ENCODE measurements at places on chromosomes 16 and 17.

GRCh38 chr17:57443781-57444180 lies 187.5 kb downstream of the MSI2 start:
- no peak for DNase-seq

DNA sequence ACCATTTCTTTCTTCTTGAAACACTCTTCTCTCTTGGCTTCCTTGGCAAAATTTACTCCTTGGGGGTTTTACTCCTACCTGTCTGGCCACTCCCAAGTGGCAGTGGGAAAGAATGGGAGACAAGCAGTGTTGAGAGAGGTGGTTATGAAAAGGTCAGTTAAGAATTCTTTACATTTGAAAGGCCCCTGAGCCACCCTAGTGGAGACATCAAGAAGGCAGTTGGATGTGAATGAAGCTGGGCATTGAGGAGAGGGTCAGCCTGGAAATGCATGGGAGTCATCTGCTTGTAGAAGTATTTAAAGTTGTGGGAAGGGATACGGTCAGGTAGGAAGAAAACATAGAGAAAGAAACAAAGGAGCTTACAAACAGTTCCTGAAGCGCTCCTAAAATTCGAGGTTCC lies 42.3 kb upstream of the CCNF start:
- no peak for DNase-seq

GRCh38 chr17:39131616-39132015 lies 19.8 kb downstream of the PLXDC1 start:
- DNase-seq = no peak

DNA sequence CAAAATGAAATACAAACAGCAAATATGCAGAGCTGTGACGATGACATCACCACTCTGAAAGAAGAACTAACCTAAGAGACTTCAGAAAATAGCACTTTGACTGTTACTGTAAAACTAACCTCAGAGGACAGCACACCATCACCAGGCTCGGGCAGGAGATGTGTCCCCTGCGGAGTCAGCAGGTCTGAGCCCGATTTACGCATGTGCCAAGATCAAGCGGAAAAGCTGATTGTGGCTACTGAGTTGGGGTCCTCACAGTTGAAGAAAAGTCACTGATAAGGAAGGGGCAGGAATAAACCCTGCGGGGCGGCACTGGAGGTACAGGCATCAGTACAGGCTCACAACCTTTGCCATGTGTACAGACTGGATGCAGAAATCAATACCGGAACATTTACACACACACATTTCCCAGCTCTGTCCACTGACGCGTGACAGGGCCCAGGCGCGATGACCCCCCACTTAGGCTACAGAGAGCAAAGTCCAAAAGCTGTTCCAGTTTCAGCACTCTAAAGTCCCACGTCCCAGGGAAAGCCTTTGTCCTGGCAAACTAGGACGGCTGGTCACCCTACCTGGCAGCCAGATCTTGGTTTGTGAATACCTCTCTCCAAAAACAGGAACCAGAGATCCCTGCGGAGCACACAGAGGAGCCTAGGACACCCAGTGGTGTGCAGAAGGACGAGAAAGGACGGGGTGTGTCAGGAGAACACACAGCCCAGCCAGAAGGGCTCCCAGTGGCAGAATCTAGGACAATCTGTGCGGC lies 21.5 kb downstream of the TRAP1 start:
- no peak for DNase-seq

- no peak for DNase-seq
Observed at GRCh38 chr17:75338335-75338734, 49.1 kb upstream of the SLC25A19 start.

DNA sequence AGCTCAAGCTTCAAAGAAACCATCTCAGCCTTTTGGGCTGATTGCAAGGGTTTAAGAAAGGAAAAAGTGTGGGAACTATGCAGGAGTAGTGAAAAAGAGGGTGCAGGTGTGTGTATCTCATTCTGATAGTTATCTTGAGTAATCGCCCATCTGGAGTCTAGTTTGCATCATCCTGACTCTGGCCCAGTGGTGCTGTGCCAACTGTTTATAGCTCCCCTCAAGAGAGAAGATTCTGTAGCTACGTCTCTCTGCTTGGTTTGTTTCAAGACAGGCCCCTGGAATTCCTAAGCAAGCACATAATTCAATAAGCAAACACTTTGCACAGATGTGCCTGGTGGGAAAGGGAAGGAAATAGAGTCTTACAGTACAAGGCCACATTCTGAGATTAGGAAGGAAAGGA lies 144.4 kb downstream of the HAPSTR1 start:
- DNase-seq = no peak

- DNase-seq = no peak
Observed at GRCh38 chr16:87411375-87412271, 19.5 kb downstream of the MAP1LC3B start.

DNA sequence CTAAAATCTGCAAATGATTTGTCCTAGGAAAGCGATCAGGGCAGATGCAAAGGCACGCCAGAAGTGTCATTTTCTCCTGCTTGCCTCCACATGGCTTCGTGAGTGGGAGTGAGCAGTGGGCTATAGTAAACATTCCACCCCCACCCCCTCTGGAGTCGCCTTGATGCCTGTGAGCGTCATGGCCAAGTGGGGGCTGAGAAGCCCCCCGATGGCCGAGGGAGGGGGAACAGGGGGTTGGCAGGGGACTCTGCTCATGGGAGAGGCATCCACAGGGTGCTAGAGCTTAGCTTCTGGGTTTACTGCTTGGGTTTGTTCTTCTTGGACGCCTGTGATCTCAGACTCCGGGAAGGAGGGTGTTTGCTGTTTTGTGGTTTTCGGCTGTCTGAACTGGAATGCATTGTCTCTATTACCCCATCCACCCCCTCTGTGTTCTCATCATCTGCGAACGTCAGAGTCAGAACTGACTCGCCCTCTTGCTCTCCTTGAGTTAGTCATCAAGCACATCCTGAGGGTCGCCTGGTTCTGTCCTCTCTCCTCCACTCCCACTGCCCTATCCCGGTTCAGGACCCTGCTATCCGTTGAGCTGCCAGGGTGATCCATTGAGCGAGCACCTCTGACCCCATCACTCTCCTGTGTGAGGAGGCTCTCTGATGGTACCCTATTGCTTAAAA lies 15.4 kb downstream of the TNS4 start:
- no peak for DNase-seq

GRCh38 chr17:75759457-75759856 lies 5.5 kb downstream of the GALK1 start:
- no peak for DNase-seq

- no peak for DNase-seq
Observed at GRCh38 chr16:31129568-31130335, 5.8 kb downstream of the PRSS8 start.

- no peak for DNase-seq
Observed at GRCh38 chr16:26531290-26531730, 535.4 kb upstream of the C16orf82 start.

- no peak for DNase-seq
Observed at GRCh38 chr17:64400642-64401041, 10.0 kb upstream of the PECAM1 start.

DNA sequence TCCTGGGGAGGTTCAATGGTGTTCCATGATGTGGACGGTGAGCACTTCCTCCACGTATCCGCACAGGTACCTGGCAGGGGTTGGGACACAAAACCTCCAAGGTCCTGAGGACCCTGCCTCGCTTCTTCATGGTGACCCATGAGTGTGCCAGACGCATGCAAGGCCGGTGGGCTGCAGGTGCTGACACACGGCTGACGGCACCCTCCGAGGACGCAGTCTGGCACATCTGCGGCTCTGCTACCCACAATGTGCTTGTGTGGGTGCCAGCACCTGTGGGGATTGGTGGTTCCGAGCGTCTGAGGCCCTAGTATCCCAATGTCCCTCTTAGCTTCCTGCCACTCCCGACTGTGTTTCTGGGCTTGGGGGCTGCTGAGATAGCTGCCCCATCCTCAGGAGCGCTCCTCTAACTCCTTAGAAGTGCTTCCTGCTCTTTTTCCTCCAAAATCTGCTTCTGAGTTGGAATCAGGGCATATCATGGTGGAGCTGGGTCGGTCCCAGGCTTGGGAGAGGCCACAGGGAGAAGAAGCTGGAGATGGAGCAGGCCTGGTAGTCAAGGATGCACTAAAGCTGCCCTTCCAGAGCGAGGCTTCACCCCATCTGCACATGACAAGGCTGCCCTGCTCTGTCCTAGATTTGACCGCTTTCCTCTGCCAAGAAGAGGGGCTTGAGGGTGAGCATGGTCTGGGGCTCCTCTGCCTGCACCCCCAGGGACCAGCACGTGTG lies 1.6 kb downstream of the CYGB start:
- DNase-seq = no peak

DNA sequence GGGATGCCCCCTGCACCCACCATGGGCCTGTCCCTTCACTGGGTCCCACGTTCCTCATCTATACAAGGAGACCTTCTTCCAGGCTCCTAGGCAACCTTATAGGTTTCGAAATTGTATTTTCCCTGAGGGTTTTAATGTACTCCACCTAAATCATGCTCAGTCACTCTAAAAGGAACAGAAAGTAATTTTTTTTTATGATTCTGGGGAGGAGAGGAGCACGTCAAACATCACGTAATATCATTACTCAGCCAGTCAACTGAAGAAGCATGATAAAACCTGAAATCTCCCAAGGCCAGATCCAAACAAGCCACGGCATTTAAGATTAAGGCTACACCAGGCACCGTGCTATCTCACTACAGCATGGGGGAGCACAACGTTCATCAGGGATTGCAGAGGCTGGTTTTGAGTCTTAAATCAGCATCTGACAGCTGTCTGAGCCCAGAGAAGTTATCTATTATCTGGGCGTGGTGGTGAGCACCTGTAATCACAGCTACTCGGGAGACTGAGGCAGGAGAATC lies 3.9 kb upstream of the TMEM114 start:
- no peak for DNase-seq

GRCh38 chr17:5254903-5255521 lies 20.4 kb upstream of the SCIMP start:
- DNase-seq = no peak

- no peak for DNase-seq
Observed at GRCh38 chr16:85859818-85860125, 39.2 kb upstream of the IRF8 start.

GRCh38 chr16:69823831-69824563 lies 61.9 kb downstream of the WWP2 start:
- no peak for DNase-seq

DNA sequence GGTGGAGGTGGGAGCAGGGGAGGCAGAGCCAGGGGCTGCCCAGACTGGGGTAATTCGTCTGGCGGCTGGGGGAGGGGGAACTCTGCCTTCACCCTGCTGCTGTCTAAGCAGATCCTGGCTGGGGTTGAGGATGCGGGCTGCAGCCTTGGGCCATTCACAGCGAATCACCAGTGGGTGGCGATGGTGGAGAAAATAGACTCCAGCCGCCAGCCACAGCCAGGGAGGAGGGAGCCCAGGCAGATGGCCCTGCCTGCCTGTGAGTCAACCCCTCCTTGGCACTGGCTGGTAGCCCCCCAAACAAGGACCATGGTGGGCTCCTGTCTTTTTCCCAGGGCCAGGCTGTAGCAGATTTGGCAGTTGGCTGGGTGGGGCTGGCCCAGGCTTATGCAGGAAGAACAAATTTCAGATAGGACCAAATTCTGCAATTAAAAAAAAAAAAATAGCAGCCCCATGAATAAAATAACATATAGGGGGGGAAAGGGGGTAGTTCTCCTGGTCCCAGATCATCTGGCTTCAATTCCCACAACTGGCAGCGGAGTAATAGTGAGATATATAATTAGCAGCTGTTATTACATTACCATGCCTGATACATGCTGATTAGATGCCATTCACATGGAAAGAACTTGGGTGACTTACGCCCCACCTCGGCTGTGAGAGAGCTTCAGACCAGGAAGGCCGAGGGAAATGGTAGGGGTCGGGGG lies 41.5 kb upstream of the CDH5 start:
- no peak for DNase-seq

- DNase-seq = no peak
Observed at GRCh38 chr16:64343061-64343819, 778.6 kb downstream of the CDH11 start.

GRCh38 chr16:26988186-26988585 lies 78.5 kb upstream of the C16orf82 start:
- no peak for DNase-seq

DNA sequence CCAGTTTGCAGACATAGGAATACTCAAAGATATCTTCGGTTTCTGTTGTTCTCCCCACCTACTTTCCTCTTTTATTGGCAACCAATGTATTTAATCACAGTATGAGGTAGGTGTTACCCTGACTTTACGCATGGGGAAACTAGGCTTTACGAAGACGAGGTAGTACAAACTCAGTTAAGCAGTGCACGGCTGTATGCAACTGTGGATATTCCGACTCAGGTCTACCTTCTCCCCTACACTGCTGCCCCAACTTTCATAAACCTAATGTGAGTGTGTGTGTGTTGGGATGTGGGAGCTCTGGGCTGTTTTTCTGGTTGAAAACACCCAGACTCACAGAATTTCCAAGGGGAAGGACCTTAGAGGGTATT lies 1.2 kb upstream of the GPT2 start:
- no peak for DNase-seq

DNA sequence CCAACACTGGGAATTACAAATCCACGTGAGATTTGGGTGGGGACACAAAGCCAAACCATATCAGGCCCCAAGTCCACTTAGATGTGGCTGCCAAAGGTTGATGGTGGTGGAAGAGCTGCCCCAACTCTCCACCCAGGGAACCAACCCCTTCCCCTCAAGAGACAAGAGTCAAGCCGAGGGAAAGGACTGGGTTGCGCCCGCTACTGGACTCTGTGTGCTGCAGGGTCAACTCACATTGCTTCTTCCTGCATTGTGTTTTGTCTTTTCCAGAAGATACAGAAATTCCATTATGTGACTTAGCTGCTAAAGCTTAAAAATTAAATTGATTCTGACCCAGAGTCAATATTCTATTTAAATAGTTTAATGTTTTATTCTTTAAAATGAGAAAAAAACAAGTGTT lies 58.5 kb downstream of the ADAMTS18 start:
- no peak for DNase-seq

GRCh38 chr17:27549251-27549893 lies 81.6 kb upstream of the LGALS9 start:
- no peak for DNase-seq

- DNase-seq = no peak
Observed at GRCh38 chr16:52545222-52545897, 1.6 kb downstream of the TOX3 start.

All from stimulated activated CD8-positive, alpha-beta memory T cell treated with anti-CD3 and anti-CD28 coated beads, Interleukin-12 subunit alpha, Interleukin-12 subunit beta, amount 100 ng/mL, for 4 hours (primary cell).